ENCODE measurements at places on chromosomes 6 and 20.

GRCh38 chr20:22546344-22546743 lies 38.0 kb downstream of the FOXA2 start:
- DNase-seq, result no peak

DNA sequence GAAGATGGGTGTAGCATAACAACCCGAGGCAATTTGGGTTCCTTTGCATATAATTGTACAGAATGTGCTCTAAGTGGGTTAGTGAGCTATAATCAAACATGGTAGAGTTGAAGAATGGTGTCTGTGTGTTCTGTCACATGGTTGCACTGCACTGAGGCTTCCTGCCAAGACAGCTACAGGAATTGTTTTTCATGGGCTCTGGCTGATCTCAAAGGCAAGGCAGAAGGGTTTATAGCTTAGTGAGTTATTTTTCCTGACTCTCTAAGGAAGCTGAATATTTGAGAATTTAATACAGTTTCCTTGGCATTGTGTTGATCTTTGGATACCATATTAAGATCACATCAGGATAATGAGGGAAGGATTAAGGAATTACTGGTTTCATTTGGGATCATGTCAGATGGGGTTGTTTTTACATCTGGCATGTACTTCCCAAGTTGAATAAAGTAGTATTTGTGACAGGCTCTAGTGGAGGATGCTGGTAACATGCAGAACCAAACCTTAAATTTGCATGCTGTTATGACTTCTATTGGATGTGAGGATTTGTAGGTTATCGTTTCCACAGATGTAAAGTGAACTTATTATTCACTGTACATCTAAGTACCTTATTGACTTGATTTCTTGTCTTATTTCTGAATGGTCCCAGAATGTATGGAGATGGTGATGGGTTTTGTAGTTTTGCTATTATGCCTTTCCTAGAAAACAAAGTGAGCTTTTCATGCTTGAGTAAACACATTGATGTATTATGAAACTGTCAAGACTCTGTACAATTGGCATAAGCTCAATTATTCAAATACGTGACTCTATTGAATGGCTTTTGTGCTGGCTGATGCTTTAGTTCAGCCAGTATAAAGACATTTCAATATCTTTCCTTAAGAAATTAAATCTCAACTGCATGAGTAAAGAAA lies 43.3 kb downstream of the LRRC1 start:
- no peak for DNase-seq

DNA sequence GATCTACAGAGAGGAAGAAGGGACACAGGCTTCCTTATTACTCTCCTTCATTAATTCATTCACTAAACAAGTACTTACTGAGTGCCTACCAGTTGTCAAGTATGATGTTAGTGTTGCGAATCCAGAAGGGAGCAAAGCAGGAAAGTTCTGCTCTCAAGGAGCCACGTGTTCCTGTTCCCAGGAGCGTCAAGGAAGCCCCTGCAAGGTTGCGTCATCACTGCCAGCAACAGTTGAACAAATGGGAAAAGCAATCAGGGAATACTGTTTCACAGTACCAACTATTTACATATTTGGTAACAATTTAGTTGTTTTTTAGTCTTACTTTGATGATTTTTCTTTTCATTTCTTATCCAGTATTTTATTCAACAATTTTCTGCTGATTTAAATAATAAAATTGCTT lies 310.0 kb downstream of the FOXA2 start:
- DNase-seq, result no peak

DNA sequence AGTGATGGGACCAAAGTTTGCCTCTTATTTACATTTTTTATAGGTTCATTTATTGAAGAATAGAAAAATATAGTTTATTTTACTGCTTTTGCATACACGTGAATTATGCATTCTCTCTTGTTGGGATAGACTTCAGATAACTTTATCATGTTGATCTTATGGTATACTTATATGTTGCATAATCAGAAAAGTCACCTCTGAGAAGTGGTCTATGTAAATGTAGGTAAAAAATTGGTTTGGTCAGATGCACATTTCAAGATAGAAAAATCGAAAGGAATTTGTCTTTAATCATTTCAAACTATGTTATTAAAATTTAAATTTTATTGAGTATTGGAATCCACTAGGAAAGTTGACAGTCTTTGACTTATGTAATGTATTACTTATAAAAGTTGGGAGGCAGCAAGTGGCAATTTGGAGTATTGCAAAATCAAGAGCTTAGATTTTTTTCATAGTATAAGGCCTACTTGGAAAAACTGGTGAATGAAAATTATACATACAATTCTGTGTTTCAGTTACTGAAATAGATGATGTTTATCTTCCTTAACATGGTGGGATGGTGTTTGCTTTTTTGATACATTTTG lies 2.4 kb downstream of the PHF3 start:
- no peak for DNase-seq

DNA sequence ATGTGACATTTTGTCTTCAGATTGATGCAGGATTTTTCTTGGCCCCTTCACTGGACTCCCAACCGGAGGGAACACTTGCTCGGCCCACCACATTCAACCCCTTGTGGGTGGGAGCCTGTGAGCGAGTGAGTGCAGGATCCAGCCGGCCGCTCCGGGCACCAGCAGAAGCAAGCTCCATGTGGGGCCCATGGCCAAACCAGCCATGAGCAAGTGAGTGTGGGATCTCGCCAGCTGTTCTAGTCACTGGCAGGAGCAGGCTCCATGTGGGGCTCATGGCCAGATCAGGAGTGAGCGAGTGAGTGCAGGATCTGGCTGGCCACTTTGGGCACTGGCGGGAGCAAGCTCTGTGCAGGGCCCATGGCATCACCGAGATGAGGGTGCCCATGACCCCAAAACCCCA lies 42.6 kb downstream of the OSTM1 start:
- no peak for DNase-seq

GRCh38 chr6:7691675-7692452 lies 34.0 kb upstream of the BMP6 start:
- no peak for DNase-seq

GRCh38 chr6:110689275-110689935 lies 125.9 kb downstream of the CDK19 start:
- no peak for DNase-seq

DNA sequence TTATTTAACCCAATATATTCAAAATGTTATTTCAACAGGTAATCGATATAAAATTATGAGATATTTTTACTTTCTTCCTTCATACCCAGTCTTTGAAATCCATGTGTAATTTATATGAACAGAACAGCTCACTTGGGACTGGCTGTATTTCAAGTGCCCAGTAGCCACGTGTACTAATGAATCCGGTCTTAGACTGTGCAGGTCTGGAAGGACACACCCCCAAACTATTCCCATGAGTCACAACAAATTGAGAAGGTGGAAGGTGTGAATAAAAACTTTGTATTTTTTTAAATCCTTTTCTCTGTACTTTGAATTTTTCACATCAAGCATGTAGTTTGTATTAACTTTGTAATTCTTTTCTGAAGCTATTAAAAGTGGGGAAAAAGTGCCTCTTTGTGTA lies 2.8 kb downstream of the UNC5CL start:
- no peak for DNase-seq

- DNase-seq, result no peak
These were observed 194.9 kb downstream of the KIF6 start for GRCh38 chr6:39530201-39530759.

GRCh38 chr6:41757271-41757670 lies 10.1 kb upstream of the PGC start:
- DNase-seq, result no peak

DNA sequence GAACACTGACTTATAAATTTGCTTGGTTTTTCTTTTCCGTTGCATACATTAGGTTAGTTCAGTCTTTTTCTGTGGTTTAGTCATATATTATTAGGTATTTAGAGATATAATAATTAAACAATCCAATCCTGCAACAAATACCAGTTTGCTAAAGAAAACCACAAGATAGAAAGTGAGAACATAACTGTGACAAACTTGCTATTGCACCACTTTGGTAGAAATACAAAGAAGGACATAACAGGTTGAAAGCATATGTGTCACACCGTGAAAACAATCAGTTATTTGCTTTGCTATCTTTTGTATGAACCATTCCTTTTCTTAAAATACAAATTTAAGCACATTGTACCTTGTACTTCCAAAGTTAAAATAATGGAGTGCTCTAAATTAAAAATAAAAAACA lies 42.0 kb upstream of the KCNQ5 start:
- DNase-seq, result no peak

DNA sequence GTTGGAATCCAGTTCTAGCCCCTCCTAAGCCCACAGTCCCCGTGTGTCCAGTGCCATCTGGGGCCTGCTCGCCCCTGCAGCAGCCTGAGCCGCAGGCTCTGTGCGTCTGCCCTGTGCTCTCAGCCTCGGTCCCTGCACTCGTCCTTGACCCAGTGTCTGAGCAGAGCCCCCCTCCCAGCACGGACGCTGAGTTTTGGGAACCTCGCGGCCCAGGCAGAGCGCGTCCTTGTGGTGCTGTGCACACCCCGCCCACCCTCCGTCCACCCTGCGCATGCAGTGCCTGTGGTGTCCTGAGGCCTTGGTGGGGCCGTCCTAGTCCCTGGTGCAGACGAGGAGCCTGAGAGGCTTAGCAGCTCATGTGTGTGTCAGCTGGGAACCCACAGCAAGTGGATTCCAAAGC lies 31.6 kb downstream of the OSBPL2 start:
- no peak for DNase-seq

DNA sequence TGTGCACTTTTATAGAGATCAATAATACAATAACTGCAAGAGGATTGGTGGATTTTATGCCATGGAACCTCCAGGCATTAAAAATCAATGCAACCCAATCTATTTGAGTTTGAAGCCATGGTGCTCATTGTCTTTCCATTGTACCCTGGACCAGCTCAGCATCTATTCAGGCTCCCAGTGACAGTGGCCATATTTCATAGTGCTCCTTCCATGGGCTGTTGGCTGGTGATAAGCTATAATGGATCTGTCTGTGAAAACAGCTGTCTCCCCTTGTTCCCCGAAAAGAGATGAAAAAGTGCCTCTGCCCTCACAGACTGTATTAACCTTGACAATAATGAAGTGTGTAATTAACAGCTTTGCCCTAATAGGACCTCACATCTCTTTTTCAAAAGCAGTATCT lies 74.3 kb downstream of the LAMP5 start:
- no peak for DNase-seq

DNA sequence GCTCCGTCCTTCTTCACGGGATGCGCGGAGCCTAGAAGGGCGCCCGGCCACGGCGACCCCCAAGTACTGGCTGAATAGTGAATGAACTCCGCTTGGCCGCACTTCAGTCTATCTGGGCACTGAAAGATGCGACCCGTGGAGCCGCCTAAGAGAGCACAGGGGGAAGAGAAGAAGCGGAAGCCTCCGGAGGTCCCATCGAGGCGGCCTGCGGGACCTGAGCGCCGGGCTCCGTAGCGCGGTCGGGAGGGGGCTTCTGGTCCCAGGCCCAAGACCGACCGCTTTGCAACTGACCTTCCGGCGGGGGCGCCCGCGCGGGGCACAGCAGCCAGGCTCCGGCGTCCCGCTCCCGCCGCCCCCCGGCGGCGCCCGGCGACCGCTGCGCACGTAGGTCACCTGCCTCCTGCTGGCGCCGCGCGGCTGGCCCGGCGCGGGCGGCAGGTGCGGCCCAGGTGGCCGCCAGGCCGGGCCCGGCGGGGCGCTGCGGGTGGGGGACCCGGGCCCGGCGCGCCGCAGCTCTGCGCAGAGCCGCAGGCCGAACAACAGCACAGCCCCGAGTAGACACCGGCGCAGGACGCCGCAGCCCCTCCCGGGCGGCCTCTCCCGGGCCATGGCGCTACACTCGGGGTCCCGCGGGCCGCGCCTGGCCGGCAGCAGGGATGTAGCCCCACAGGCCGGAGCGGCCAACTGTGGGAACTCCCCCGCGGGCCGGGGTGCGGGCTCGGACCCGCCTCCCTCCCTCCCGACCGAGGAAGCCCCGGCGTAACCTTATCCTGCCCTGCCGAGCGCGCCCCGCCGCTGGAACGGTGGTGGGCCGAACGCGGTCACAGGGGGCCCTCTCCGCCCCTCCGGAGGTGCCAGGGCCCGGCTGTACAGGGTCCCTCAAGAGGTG lies at the start of gene METTL24:
METTL24 (minus strand) TSS at position 686 of the 889 bp plus-strand sequence; CDS start at position 609, 77 bp downstream.
- peak; percentile 69 for DNase-seq

GRCh38 chr6:57423468-57423867 lies 106.0 kb downstream of the PRIM2 start:
- peak; percentile 8 for DNase-seq

DNA sequence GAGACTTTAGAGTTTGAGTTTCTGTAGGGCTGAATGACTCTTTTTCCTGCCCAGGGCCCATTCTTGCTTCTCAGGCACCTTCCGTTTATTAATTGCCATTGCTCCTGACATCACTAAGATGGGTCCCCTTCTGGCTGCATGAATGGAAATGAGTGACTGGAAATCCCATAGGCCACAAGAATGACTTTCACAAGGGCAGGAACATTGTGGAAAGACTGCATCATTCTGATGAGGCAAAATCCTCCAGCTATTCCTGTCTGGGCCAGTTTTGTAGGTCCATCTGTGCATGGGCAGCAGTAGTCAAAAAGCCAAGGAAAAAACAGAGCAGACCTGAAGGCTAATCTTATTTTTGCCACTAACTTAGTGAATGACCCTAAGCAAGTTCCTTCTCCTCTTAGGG lies 19.3 kb downstream of the TMEM74B start:
- DNase-seq, result no peak

DNA sequence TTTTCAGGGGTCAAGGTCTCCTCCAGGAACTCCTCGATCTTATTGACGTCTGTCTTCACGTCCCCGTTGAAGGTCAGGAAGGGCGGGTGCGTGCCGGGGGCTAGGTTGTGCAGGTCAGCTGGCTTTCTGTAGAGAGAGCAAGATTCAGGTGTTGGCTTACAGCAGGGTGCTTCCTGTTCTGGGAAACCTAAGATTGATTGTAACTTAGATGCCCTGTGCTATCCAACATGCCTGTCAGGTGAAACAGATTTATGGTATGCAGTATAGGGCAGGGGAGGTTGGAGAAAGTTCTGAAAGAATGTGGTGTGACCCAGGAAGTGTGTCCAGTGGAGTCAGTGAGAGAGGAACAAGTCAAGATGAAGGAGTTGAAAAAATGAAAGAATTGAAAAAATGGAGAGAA lies 66.4 kb downstream of the CLIC5 start:
- DNase-seq, result no peak

- DNase-seq, result no peak
These were observed 333.8 kb downstream of the CDH26 start for GRCh38 chr20:60292001-60292520.

DNA sequence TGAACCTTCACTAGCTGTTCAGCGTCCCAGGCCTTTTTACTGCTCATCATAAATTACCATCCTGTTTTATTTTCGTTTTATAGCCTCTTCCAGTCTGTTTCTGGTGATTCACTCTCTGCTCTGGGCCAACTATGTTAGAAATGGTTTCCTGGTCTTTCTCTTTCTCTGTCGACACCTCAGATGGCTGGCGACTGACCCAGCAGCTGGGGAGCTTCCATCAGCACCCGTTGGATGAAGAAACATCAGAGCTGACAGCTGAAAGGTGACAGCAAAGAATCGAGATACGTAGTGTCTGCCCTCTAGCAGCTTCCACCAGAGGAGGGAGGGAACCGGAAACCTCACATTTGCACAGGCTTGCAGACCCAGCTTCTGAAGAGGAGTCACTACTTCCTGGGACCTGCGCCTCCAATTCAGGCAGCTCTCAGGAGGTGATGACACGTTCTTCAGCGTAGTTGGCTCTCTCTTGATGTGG lies 82.9 kb upstream of the MLN start:
- DNase-seq, result no peak
